ENCODE measurements at places on chromosomes 1 and 21.
A peak's percentile ranks its signal among the peaks of the same experiment; 100 is the strongest.

DNA sequence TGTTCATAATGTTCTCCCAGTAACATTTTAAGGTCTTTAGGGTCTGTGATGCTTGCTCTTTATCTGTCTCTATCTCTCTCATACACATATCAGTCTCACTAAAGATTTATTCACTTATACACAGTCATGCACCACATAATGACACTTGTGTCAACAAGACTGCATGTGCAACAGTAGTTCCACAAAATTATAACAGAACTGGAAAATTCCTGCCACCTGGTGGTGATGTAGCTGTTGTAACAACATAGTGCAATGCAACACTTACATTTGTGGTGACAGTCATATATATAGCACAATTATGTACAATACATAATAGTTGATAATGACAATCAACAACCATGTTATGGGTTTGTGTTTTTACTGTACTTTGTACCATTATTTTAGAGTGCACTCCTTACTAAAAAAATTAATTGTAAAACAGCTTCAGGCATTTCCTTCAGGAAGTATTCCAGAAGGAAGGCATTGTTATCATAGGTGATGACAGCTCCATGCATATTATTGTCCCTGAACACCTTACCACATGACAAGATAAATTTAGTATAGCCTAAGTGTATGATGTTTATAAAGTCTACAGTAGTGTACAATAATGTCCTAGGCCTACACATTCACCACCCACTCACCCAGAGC, 8.1 kb downstream of the TDRD5 start:
- no peak for DNase-seq

GRCh38 chr21:25979845-25980616, 190.5 kb downstream of the APP start:
- DNase-seq, result no peak

- no peak for DNase-seq
Observed at GRCh38 chr1:31502926-31503511, 73.3 kb upstream of the TINAGL1 start.

- no peak for DNase-seq
Observed at GRCh38 chr1:11466416-11466815, 12.5 kb upstream of the DISP3 start.

DNA sequence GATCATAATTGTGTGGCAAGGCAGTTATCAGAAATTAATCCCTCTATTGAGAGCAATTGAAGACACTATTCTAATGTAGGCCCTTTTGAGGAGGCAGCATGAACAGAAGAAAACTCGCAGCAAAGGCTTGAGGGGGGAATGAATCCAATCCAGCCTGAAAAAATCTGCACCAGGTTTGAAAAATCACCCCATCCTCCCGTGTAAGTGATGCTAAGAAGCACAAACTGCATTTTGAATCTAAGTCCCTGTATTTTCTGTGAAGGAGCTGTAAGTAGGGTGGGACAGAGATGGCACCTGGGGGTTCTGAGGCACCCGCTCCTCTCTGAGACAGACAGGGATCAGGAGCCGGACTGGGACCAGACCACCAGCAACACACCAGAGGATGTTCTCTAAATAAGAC, at the start of gene CRB1:
TSS of gene CRB1 (plus strand) at position 241 of the 400 bp plus-strand sequence. CDS start 161 bp downstream, outside the sequence.
- DNase-seq, result no peak

DNA sequence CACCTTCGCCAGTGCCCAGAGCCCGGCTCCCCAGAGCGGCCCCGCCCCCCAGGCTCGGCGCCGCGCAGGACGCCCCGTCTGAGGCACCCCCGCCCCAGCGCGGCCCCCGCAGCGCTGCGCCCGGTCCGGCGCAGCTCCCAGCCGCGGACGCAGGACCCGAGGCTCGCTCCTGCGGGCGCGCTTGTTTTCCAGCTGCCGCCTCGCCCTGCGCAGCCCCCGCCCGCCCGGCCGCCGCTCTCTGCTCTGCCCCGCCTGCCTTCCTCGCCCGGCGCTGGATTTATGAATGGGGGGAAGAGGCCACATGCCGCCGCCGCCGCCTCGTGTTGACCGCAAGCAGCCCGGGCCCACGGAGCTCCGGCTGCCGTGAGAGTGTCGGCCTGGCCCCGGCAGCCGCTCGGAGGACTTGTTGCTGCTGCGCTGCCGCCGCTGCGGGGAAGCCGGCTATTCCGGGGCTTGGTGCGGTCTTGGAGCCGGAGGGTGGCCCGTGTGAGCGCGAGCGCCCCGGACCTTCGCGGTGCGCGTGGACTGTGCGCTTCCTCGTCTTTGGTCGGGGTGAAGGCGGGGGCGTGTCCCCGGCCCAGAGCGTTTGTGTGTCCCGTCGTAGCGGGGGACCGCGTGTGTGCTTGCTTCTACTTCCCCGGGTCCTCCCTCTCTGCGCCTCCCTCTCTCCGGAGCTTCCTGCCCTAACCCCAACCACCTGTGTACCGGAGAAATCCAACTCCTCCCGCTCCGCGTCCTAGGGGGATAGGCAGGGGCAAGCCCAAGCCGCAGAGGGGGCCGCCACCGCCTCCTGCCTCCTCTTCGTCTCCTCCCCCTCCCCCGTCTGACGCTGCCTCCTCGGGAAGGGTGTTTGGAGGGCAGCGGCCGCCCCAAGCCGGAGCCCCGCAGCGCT, 736 bp downstream of the KCNC4 start:
- peak; percentile 66 for DNase-seq

DNA sequence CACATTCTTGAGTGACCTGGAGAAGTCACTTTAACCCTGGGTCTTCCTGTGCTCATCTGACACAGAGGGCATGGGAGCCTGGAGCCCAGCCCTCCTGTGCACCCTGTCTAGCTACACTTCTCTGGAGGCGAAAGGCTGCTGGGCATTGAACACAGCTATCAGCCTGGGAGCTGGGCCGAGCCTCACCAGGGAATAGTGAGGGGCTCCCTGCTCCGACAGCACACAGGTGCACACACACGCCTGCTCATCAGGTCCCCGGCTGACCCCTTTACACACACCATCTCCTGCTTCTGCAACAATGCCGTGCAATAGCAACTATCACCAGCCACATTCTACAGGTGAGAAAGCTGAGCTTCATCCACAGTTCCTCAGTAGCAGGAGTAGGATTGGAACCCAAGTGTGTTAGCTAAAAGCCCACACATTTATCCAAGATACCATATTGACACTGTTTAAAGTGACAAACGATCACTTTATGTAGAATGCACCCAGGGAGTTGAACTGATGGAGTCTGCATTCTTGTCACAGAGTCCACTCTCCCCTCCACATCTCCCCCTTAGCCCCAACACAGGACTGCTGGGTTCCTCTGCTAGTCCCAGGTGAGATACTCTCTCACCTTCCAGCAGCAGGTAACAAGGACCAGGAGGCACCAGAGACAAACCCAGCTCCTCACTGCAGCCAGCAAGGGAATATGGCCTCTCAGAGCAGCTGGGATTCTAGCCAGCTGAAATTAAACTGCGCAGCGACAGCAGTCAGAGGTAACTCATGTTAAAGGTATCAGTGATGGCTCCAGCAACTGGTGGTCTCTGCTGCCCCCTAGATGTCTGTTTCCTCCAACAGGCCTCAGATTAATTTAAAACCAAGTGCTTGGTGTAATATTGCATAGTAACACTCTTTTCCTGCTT, 18.3 kb upstream of the CAPN8 start:
- DNase-seq, result peak; percentile 52

GRCh38 chr1:145983206-145983675, 13.1 kb downstream of the TXNIP start:
- no peak for DNase-seq

GRCh38 chr1:230849451-230850224, 18.7 kb downstream of the C1orf198 start:
- peak; percentile 57 for DNase-seq

DNA sequence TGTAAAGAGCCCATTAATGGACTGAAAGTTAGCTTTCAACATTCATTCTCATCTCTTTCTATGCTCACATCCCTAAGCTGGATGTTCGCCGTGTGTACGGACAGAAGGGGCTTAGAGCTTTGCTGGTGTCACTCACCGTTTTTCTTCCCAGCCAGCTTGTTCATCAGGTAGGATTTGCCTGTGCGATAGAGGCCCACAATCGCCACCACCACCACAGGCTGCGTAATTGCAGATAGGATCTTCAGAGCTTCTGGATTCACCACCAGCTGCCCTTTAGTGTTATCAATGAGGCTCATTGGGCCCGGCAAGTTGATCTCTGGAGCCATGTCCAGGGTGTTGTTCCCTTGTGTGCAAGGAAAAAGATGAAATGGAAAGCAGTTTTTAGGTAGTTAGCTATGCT, 4.3 kb downstream of the GBP2 start:
- no peak for DNase-seq

DNA sequence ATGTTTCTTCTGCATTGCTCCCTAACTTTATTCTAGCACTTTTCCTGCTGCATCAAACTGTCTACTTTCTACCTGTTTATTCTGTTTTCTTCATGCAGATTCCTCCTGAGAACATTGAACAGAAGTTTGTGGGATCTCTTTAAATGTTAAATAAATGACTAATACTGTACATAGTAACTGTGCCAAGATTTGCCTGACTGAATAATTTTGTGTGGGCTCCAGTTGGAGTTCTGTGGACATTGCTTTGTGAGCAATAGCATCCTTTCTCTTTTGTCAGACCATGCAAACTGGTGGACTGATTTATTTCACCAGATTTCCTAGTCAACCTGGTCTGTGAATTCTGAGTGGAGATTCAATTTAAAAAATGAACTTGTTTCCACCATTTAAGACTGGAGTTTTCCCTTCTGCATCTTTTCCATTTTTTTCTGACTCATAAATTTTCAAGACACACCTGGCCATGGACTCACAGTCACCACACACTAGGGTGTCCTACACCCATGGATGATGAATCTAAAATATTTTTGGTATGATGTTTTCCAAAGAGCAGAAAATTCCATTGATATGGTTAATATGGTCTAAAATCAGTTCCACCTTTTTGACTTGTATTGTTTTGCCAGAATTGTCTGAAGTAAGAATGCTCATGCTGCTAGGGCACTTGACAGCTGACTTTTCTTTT, 140.7 kb upstream of the SPAG17 start:
- peak; percentile 29 for DNase-seq

DNA sequence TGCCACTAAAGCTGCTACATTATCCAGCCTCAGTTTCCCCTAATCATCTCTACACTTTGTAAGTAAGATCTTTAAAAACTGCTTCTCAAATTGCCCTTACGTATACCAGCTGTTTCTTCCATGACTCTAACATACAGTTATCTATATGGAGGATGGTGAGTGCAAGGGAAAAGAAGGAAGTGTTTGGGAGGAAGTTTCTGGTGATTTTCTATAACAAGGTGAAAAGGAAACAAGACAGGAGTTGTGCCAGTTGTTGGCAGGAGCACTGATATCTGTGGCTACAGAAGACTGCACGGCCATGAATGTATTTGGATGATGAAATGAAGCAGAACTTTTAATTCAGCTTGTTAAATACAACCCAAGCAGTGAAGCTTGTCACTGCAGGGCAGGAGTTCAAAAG, 32.3 kb upstream of the NHLH2 start:
- DNase-seq, result no peak

DNA sequence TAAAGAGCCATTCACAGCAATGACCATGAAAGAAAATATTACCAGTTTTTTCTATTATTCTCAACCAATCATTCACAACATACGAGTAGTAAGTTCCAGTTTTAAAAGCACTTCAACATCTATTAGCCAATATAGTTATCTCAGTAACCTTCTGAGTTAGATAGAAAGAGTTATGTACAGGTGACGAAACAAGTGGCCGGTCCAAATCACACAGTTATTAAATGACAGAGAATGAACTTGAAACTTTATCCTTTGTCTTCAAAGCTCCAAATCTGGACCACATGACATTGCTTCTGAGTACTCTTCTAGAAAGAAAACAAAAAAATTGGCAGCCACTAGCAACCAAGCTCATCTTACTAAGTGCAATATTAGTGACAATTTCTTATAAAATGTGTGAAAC, 393.8 kb downstream of the OMA1 start:
- no peak for DNase-seq

GRCh38 chr1:5526385-5526750, 465.9 kb downstream of the NPHP4 start:
- DNase-seq, result no peak

- no peak for DNase-seq
Observed at GRCh38 chr1:84037758-84038611, 39.1 kb upstream of the TTLL7 start.

DNA sequence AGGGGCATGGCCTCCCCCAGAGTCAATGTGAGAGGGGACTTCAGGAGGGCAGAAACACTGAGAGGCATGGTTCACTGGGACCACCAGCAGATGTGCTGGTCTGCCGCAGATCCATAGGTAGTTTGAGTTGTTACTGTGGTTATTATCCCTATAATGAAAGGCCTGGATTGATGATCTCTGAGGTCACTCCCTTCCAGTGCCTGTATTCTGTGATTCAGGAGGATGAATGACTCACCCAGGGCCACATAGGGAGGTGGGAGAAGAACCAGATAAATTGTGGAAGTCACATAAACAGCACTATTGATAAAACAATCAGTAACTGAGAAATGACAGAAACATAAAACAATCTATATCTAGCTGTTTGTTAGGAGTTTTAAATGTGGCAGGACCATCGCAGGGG, 22.7 kb upstream of the ACTL8 start:
- DNase-seq, result peak; percentile 51

DNA sequence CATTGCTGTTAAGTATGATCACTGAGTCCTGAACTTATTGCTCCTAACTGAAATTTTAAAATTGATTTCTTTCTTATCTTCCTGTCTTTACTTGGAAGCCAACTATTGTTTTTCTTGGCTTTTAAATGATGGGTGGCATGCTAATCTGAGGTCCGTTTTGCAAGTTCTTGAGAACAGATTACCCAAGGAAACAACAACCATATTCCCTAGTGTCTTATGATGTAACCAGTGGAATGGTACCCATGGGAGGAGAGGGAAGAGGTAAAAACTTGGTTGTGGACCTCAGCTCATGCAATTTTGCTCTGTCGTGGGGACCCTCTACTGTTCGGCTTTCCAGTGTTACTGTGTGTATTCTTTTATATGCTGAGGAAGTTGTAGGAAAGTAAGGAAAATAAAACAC, 454.8 kb upstream of the ADAMTS5 start:
- DNase-seq, result no peak

DNA sequence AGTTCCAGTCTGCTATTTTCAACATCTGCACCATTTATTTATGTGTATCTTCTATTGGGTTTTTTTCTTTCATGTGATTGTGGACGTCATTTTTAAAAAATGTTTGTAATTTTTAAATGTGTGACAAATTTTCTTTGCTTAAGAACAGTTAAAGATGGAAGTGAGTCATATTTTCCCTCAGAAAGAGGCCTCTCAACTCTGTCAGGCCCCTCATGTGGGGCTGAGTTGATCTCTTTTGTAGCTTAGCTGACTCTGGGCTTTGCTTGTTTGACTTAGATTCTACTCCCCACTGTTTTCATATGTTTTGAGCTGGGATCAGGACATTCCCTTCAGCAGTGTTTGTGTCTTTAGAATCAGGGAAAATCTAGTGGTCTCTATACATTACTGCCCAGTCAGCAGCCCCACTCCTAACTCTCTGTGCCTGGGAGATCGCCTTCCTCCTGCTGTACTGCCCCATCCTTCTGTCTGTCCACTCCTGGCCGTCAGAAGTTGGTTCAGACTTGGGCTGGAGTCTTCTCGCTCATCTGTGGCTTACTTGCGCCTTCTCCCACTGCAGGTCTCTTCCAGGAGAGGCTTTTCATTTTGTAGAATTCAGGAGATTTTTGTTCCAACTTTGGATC, 137.4 kb downstream of the DYRK1A start:
- peak; percentile 2 for DNase-seq

- no peak for DNase-seq
Observed at GRCh38 chr1:18836654-18837053, 22.8 kb downstream of the TAS1R2 start.

Data from urothelium cell line (cell line).